ENCODE measurements at places on chromosomes 4 and X.

- DNase-seq: no peak
Observed at GRCh38 chr4:147078875-147079658, 133.4 kb upstream of the TTC29 start.

- no peak for DNase-seq
Observed at GRCh38 chrX:20140420-20140819, 1.2 kb downstream of the EIF1AX start.

GRCh38 chr4:57504139-57504538 lies 394.0 kb upstream of the IGFBP7 start:
- DNase-seq: no peak

DNA sequence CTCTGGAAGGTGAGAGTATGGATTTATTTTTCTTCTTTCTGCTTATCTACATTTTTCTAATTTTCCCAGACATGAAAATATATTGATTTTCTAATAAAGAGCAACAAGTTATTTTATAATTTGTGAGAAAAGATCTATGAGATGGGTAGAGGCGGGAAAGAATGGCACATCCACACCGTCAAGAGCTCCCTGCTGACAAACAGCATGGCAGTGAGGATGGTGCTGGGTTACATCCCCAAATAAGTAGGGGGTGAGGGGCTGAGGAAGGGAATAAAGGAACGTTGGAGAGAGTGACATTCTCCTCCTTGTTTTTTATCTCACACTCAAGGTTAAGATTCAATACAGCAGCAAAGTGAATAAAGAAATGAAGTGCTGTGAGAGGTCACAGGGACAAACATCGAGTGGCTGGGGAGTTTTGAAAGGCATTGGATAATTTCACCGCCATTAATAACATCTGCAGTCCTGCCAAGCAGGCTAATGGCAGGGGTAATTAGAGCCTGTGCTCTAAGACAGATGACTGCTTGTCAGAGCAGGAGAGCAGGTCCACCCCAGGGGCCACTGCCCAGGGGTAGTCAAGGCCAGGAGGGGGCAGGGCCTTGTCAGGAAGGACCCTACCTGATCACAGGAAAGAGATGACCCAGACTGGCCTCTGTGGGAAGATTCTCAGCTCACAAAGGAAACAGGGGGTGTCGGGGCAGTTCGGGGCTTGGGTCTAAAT lies 323.8 kb downstream of the FBXW7 start:
- DNase-seq: peak; percentile 7

DNA sequence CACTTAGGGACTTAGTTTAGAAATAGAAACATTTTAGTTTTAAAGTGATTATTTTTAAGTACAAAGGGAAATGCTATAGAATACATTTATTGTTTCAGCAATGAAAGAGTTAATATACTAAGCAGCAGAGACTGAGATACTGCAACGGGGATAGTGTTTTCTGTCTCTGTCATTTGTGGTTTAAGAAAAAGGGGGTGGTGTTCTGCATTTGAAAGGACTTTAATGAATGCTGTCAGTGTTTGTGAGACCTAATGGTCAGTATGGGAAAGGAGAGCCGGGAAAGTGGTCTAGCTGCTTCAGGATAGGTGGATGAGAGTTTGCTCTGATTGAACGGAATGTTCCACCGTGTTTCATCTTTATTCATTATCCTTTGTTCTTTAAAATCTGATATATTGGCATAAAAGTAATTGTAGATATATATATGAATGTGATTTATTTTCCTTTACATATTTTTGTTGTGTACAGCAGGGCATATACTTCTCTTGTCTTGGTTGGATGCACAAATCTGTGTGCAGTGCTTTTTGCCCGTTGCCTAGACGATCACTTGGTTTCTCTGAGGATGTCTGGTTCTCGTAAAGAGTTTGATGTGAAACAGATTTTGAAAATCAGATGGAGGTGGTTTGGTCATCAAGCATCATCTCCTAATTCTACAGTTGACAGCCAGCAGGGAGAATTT lies at the start of gene KLHL5:
TSS of gene KLHL5 (plus strand) at position 139 of the 676 bp plus-strand sequence. CDS start at position 560, 421 bp downstream.
- no peak for DNase-seq

GRCh38 chr4:189304167-189304566 lies 636.5 kb upstream of the FRG1 start:
- DNase-seq: no peak

GRCh38 chr4:164931551-164932324 lies 45.7 kb downstream of the TRIM61 start:
- DNase-seq: no peak

GRCh38 chrX:13487731-13488505 lies 81.5 kb upstream of the EGFL6 start:
- DNase-seq: peak; percentile 11

DNA sequence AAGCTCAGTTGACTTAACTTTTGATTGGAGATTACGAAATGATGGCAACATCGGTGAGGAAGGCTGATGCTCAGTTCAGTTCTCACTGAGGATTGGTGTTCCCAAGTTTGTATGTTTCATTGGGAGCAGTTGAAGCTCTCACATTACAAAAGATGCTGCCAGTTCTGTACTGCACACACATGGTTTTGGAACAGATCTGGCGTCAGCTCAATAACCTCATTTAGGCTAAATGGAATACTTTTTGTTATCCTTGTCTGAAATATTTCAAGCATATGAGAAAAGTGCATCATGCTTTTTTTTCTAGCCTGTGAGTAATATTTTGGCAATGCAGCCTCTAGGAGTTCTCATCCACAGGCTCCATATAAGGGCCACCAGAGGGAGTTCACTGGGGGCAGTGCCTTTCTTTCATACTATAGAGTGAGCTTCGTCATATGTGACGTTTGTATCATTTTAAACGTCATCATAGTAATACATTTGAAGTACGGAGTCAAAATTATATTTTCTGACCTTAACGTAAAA lies 4.1 kb downstream of the ENPEP start:
- no peak for DNase-seq

DNA sequence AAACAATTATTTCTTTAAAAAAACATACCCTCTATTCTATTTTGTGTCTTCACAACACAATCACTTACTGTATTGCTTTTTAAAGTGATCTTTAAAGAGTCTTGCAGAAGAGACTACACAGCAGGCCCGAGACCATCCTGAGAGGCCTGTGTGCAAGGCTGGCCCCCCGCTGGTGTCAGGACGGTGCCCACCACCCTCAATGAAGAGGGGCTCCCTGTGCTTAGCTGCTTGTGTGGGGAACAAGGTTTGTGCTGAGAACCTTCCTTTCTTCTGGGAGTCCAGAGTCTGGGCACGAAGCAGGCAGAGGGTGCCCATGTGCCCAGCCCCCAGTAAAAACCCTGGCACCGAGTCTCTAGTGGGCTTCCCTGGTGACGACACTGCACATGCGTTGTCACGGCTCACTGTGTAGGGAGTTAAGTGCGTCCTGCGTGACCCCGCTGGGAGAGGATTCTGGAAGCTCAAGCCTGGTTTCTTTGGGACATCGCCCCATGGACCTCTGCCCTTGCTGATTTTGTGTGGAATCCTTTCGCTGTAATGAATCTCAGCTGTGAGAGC lies 22.0 kb downstream of the RGS12 start:
- no peak for DNase-seq

GRCh38 chr4:153832720-153833287 lies 43.9 kb upstream of the SFRP2 start:
- DNase-seq: no peak

DNA sequence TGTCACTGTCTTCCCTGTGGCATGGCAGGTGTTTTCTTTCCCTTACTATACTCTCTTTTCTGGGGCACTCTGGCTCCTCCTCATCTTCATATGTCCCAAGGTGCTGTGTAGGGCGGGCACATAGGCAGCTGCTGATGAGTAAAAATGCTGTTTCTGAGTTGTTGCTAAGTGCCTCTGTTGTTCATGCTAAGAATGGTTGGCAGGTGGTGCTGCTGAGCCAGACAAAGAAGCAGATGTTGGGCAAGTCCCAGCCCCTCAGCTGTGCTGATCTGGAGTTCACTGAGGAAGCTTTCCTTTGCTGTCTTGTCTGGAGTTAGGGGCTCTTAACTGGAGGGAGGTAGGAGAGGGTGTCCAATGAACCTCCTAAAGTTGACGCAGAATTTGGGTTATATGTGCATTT lies 40.6 kb downstream of the HADH start:
- DNase-seq: peak; percentile 44

GRCh38 chr4:47088298-47088697 lies 56.9 kb downstream of the GABRB1 start:
- DNase-seq: no peak

GRCh38 chr4:37982736-37983135 lies 22.5 kb downstream of the PTTG2 start:
- no peak for DNase-seq

DNA sequence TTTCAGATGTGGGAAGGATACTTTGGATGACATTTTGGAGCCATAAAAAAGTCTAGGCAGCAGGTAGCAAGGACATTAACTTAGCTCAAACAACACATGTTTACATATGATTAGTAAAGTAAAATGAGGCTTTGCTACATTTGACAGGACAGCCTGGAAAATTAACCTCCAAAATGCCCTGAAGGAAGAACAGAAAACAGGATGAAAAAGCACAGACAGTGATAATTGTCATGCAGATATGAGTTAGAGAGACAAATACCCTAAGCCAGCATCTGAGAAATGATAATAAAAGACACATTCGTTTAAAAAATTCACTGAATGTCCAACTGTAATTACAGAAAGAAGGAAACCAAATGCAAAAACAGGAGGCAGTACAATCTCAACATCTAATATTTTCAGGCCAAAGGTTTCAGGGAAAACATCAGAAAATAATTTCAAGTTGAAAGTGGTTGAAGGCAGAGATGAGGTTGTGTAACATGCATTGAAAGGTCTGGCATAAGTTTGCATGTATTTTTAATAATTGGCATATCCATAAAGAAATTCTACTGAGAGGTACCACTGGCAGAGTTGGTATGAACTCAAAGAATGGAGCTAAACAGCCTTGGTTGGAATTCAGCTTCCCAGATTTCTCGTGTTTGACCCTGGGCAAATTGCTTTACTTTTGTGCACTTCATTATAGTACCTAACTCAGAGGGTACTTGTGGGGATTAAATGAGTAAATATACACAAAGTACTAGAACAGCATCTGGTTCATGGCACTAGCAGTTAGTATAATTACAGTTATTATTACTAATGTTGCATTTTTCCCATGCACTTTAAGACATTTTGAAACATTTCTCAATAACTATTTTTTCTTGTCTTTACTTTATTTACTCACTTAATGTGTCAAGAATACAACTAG lies 54.4 kb upstream of the MAP9 start:
- no peak for DNase-seq

- no peak for DNase-seq
Observed at GRCh38 chr4:88911246-88912212, 145.5 kb downstream of the FAM13A start.

GRCh38 chrX:88604433-88605221 lies 142.4 kb upstream of the CPXCR1 start:
- DNase-seq: peak; percentile 57

DNA sequence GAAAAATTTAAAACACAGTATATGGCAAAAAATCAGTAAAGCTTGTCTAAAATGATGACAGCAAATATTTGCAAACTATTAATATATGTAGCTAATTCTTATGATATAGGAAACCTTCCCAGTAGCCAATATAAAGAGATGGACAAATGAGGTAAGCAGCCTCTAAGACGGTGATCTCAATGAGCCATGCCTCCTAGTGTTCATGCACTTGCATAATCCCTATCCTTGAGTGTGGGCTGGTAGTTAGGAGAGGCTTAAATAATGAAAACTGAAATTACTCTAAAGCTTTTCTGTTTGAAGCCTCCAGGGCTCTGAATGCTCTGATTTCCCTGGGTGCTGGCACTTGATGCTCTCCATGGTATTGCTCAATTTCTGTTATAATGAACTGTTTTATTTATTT lies 24.6 kb upstream of the ARMCX4 start:
- no peak for DNase-seq

- no peak for DNase-seq
Observed at GRCh38 chr4:177923888-177924287, 481.7 kb upstream of the AGA start.

DNA sequence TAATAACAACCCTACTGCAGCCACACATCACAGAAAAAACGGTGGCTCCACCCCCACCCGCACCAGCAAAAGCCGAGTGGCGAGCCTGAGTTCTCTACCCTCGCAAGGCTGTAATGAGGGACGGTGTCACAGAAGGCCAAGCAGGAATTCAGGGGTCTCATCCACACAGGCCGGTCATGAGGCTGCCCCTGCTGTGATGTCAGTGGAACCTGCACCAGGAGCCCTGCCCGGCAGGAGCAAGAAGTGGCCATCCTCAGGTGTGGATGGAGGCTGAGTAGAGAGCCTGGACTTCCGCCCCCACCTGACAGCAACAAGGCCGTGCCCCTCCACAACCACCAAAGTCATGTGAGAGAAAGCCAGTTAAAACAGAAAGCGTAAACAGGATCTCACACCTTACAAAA lies 20.6 kb downstream of the LYAR start:
- DNase-seq: no peak

DNA sequence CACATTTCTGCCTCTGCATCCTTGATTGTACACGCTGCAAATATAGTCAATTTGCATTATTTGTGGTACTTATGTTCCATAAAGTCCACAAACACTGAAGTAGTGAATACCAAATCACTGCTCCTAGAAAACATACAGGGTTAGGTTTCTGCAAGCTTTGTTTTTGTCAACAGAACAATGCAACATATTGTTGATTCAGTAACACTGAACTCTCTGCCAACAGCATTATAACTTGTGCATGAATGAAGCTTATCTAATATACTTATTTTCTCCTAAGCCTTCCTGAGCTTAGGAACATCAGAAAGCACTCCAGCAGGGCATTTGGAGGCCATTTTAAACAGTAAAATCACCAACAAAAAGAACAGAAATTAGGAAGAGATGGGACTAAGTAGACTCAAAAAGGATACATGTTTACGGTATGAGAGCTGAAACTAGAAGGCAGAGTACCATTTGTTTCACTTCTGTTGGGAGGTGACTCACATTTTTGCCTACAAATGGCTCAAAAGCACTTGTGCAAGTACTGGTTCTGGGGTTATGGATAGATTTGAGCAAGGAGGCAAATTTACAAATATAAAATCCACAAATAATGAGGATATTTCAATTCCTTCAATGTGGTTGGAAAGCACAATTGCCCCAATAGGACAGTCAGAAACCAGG lies 14.1 kb downstream of the COX18 start:
- DNase-seq: no peak

GRCh38 chr4:5812506-5813229 lies 80.2 kb downstream of the CRMP1 start:
- peak; percentile 45 for DNase-seq

- DNase-seq: no peak
Observed at GRCh38 chrX:2782171-2782570, 30.3 kb downstream of the XG start.

DNA sequence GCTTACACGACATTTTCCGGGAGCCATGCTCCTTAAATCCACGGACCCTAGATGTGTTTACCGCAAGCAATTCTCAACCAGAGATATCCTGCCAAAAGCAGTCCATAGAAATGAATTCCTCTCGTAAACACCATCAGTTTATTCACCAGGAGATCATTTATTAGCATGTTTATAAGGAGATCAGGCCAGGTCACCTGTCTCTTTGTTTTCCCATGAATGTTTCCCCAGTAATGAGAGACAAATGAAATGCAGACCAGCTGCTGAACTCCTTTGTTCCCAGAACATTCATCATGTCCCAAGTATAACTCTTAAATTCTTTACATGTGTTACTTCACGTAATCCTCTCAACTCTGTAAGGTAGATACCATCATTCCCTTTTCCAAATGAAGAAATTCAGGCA lies 137.1 kb downstream of the DDX53 start:
- DNase-seq: no peak

GRCh38 chr4:110508827-110509710 lies 33.1 kb downstream of the ENPEP start:
- DNase-seq: no peak
